ENCODE measurements at places on chromosomes 7 and 10. TPM values are rescaled to one million over a fixed set of nuclear protein-coding genes. Genes with fewer than 3 reads are reported as not detected.

Gene FEZF1
- not detected for total RNA-seq

Gene AGBL3
- 0.40 TPM for total RNA-seq

Gene PRKRIP1
- 7.6 TPM for total RNA-seq

Gene ATP5MK
- total RNA-seq, result 342 TPM

Gene KCTD7
- 18.5 TPM for total RNA-seq

Gene PAX4
- not detected for total RNA-seq

Gene MTURN
- 2.0 TPM for total RNA-seq

Gene EBF3
- total RNA-seq, result 3.1 TPM

Gene ATG9B
- total RNA-seq, result not detected

Gene ZNF853
- total RNA-seq, result 23.6 TPM

Gene MBL2
- not detected for total RNA-seq

Gene PMPCB
- 44.3 TPM for total RNA-seq

Gene CRHR2
- not detected for total RNA-seq

Gene PPP1R17
- not detected for total RNA-seq

Gene CYP2E1
- total RNA-seq, result 0.99 TPM

Gene DOCK1
- 30.8 TPM for total RNA-seq

Gene FKBP6
- not detected for total RNA-seq

Gene ATRNL1
- total RNA-seq, result 1.7 TPM

Gene AEBP1
- total RNA-seq, result 45.8 TPM

Gene SPDYE11
- not detected for total RNA-seq

Gene GIMAP6
- not detected for total RNA-seq

Gene HOXA4
- total RNA-seq, result 1.5 TPM

Gene OPALIN
- not detected for total RNA-seq

Gene LDB3
- total RNA-seq, result not detected
